AML-193 (cell line): ENCODE measurements at places on chromosomes 6 and 20.
A peak's percentile ranks its signal among the peaks of the same experiment; 100 is the strongest.

DNA sequence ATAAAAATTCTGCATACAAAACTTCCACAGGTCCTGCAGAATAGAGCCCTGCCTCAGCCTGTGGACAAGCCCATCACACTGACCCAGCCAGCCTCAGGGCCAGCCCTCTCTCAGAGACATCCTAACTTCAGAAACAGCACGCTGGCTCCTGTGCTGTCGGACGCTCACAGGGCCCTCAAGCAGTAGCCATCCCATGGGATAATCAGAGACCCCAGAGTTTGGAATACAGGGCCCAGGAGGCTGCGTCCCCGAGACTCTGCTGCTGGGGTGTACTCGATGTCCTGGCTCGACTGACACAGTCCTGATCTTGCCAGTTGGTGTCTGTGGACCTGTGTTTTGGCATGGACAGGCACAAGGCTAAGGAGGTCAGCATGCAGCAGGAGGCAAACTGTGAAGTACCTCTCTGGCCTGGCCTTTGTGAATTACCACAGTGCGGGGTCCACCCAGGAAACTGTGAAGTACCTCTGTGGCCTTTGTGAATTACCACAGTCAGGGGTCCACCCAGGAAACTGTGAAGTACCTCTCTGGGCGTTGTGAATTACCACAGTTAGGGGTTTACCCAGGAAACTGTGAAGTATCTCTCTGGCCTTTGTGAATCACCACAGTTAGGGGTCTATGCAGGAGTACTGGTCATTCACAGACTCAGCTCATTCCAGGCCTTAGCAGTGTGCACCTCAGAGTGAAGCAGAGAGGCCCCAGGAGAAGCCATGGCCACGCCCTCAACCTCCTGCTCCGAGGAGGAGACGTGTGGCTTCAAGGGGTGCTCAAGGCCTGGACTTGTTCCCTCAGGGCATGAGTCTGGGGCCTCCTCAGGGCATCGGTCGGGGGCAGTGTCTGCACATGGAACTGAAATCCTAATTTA, 212.4 kb downstream of the SYNDIG1 start:
- no peak for DNase-seq

GRCh38 chr20:58112017-58112781, 116.3 kb downstream of the ANKRD60 start:
- DNase-seq: no peak

GRCh38 chr6:124546601-124547000, 415.6 kb upstream of the RNF217 start:
- DNase-seq: no peak

DNA sequence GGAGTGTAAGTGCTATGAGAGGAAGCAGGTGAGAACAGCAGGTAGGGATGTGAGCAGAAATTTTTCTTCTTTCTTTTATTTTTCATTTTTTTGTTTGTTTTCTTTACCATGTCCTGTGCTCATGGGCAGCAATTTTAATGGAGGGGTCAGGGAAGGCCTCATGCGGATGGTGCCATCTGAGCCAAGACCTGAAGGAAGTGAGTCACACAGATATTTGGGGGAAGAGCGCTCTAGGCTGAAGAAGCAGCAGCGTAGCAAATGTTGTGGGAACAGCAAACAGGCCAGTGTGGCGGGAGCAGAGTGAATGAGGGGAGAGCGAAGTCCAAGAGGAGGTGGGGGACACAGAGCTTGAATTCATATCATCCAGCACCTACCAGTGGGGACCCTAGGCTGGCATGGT, 12.7 kb downstream of the SPDEF start:
- DNase-seq: no peak

DNA sequence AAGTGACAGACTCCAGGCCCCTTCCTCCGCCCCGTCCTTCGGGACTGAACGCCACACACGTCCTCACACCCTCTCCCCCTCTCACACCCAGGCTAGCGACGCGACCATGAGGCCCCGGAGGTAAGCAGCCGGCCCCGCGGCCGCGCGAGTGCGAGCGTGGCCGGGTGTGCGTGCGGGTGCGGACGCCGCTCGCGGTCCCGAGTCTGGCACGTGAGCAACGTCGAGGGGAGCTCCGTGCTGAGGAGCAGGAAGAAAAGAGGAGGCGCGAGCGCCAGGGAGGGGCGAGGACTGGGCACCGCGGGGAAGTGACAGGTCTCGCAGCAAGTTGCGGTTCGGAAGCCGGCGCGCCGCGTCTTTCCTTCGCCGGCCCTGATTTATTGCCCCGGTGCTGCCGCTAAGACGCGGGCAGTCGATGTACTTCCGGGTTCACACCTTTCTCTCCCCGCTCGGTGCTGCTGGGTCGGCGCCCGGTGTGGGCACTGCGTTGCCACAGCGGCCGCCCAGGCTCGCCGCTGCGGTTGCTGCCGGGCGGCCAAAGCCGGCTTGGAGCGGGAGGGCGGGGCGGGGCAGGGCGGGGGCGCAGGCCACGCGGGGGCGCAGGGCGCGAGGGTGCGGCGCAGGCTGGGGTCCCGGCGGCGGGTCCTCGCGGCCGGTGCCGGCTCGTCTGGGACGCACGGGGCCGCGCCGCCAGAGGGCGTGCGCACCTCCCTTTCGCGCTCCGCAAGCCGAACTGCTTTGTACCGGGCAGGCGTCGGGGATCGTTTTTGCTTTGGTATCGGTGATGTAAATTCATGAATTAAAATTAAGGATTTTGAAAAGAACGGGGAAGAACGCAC, 15.8 kb upstream of the LIN28B start:
- DNase-seq: no peak

DNA sequence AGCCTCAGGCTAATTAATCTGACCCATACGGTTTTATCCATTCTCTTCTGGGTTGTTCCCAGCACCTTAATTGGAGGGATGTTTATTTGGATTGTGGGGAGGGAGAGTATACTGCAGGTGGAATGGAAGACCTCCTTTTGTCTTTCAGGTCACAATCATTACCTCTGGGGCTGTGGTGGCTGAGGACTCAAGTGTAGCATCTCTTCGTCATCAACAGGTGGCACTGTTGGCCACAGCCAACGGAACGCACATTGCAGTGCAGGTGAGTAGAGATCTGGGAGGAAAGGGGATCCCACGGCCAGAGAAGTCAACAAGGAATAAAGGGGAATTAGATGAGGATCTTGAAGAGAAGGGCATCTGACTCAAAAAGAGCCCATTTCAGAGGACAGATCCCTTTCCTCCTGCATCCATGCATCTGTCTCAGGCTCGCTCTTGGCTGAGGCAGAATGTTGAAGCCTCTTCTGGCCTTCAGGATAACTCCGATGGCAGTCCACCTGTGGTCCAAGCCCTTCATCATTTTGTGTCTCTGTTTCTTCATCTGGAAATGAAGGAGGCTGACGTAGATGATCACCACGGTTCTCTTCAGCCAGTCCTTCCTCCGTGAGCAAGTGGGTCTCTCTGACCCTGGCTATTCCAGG, 3.2 kb upstream of the DEF6 start:
- peak; percentile 48 for DNase-seq

- DNase-seq: no peak
Observed at GRCh38 chr20:24690408-24690807, 221.0 kb downstream of the SYNDIG1 start.

GRCh38 chr6:111011360-111012142, 29.7 kb downstream of the RPF2 start:
- DNase-seq: peak; percentile 76

DNA sequence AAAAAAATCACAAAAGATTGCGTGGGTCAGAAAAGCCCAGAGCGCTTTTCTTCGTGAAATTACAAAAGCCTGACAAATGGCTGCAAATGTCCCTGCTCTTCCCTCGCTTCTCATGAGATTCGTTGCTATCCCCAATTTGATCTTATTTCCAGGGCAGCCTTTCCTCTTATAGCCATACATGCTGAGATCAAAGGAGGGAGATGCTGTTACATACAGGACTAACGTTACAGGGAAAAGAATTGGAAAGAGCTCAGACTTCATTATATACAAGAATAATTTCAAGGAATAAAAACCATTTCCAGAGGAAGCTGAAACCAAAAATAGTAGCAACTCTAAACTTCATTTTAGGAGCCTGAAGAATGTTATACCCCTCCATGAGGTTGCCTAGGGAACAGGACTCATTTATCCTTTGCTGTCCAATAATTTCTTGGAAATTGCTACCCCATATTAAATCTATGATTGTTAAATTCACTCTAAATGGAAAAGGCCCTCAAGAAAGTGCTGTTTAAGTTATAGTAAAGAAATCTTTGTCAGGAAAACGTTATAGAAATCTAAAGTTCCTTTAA, 81.0 kb downstream of the METTL24 start:
- no peak for DNase-seq

- DNase-seq: no peak
Observed at GRCh38 chr6:87012035-87012434, 74.7 kb downstream of the HTR1E start.

DNA sequence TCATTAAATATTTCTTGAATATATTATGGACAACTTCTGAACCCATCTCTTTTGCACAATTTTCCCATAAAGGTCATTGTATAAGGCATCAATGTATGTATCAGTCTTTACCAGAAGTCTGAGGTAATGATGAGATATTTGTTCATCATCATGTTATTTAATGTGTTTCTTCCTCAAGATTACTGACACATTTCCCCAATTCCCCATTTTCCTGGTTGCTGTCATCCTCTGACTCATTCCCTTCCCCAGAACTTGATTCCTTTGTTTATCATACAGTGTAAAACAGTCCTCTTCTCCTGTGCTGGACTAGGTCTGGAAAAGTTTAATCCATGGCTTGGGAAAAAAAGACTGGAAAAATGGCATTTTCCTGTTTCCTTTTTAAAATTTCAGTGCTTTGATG, 107.9 kb upstream of the FLRT3 start:
- no peak for DNase-seq

DNA sequence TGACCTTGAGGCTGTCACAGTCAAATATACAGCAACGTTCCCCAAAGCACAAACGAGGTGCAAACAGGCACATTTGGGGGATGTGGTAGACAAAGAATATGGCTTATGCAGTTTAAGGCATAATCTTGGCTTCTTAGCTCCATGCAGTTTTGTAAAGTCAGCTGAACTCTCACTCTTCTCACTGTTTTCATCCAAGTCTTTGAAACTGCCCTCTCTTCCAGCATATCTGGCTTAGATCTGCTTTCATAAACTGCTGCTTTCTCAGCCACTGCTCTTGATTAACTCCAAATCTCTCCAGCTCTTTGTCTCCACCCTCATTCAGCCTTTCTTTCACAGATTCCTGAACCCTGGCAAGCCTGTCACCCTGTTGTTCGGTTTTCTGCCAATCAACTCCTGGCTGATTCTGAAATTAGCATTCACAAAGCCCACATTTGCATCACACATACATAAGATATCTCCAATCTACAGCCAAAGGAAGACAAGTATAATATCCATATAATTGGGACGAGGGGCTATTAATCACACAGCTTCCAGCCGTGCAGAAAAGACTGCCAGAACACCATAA, 301.1 kb upstream of the RNF217 start:
- DNase-seq: no peak

DNA sequence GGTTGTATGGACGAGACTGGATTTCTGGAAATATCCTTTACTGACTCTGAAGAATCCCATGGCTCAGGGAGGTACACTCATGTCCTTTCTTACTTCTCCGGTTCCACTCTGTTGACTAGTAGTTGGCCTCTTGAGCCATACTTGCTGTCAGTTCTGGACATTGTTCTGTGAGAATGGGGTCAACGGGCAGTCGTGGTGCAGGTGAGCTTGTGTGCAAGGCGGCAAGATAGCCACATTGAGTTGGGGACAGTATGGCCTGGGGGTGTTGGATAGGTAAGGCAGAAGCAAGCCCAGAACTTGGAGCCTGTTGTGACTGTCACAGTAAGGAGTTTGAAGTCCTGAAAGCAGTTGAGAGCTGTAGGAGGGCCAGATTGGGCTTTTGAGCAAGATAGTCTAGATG, 13.5 kb upstream of the SLC22A1 start:
- no peak for DNase-seq

DNA sequence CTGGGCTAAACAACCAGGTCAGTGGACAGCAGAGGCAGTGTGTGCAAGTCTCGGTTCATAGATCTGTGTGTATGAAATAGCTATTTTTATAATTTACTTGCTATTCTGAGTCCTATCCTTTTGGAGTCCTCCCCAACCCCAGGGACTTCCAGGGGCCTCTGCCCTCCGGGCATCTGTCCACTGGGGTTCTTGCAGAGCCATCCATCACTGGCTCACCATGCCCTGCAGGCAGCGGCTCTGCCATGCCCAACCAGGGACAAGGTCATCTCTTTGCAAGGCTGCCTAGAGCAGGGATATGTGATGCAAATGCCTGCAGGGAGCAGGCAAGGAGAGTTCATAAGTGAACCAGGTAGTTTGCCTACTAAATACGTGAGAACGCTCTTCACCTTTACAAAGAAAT, 10.5 kb upstream of the BEND3 start:
- DNase-seq: no peak

DNA sequence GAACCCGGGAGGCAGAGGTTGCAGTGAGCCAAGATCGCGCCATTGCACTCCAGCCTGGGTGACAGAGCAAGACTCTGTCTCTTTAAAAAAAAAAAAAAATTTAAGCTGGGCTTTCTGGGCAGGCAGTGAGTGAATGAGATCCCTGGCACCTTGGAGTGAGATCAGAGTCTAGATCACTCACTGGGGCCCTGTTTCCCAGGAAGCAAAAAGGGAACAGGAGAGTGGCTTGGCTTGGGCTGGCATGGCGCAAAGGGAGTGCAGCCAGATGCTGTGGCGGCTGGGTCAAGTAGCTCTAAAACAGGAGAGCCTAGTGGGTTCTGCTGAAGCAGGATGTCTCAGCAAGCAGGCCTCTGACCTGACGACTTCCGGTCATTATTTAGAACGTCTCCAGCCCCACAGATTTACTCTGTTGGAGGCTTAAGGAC, 10.4 kb downstream of the PLCG1 start:
- no peak for DNase-seq

DNA sequence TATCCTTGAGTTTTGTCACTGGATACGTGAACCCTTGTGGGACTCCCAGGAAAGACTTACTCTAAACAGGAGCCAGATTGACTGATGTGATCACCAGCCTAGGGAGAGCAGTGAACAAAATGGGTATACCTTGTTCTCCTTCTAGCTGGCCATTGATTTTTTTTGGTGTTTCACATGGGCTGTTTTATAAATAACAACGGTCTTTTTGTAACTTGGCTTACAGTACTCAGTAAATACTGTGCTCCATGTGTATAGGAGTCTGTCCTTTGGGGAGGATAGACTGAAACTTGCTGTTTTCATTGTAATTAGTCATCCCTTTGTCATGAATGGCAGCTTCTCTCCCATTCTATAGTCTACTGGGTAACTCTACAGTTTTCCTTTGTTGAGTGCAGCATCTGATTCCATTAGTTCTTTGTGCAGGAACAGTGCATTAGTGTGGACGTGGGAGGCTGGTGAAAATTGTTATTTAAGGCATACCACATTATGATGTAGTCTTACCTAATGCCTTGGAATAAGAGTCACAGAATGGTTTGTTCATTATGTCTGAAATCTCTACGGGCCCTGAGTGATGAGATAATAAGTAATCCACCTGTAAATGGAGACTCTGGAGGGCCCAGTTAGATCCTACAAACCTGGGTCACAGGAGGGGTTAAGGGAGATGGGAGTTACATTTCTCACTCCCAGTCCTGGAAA, 89.5 kb downstream of the TIAM2 start:
- DNase-seq: no peak

DNA sequence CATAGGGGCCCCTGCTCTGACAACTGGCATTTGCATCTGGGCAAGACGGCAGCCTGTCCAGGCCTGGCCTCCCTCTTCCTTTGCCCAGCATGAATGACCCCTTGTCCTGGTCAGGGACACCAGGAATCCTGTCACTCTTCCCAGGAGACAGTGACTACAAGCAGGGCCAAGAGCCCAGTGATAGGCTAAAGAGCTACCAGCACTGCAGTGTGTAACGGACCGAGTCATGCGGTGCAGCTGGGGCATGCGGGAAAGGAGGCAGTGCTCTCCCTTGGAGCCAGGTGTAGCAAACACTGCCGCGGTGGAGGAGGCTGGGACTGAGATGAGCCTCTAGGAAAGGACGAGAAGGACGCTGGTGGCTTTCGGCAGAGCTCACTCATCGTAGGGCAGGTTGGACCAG, 38.7 kb upstream of the DSP start:
- DNase-seq: no peak
